ENCODE measurements at places on chromosomes 6 and 20. TPM values are rescaled to one million over a fixed set of nuclear protein-coding genes. Genes with fewer than 3 reads are reported as not detected.

Gene CARMIL1
- polyA plus RNA-seq, result 12.7 TPM

Gene SLC12A5
- 5.9 TPM for polyA plus RNA-seq

Gene BPI
- polyA plus RNA-seq, result not detected

DNA sequence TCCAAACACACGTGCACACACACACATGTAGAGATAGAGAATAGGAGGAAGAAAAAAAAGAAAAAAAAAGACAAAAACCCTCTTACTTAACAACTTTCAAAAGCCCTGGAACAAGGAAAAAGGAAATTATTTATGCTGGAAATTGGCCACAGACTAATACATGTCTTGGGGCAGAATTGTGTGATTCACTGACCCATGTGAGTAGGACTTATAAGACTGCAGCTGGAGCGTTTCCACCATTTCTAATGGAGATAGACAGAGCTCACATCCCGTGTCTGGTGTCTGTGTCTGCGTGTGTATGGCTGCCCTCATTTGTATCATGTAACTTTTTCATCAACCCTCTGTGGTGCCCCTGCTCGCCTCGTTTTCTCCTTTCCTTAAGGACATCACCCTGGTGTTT, 99.8 kb upstream of the PDE10A start:
- DNase-seq, result no peak

DNA sequence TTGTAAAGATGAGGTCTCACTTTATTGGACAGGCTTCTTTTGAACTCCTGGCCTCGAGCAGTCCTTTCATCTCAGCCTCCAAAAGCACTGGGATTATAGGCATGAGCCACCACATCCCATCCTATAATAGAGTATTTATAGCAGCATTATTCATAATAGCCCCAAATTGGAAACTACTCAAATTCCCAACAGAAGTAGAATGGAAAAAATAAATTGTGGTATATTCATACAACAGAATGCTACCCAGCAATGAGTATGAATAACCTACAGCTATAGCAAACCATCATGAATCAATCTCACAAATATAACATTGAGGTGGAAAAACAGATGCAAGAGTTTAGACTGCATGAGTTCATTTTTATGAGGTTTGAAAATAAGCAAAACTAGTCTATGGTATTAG, 84.8 kb upstream of the BTBD3 start:
- DNase-seq, result no peak

GRCh38 chr6:30570740-30571074, 535 bp upstream of the ABCF1 start:
- no peak for DNase-seq

DNA sequence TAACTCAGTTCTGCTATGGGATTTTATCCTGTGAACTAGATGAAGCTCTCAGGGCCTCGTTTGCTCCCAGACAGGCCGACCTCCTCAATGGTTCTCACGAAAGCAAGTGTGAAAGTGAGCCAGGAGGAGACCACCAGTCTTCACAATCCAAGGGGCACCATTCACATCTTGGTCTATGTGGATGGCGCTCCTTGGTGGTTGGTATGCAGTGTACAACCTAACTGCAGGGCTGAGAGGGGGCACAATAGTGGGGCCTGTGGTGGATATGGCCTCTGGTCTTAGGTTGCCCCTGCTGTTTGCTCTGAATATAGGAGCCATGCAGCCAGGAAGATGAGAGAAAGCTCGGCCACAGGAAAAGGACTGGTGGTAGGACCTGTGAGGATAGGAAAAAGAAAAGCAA, 24.7 kb downstream of the TRIM26 start:
- DNase-seq, result no peak

DNA sequence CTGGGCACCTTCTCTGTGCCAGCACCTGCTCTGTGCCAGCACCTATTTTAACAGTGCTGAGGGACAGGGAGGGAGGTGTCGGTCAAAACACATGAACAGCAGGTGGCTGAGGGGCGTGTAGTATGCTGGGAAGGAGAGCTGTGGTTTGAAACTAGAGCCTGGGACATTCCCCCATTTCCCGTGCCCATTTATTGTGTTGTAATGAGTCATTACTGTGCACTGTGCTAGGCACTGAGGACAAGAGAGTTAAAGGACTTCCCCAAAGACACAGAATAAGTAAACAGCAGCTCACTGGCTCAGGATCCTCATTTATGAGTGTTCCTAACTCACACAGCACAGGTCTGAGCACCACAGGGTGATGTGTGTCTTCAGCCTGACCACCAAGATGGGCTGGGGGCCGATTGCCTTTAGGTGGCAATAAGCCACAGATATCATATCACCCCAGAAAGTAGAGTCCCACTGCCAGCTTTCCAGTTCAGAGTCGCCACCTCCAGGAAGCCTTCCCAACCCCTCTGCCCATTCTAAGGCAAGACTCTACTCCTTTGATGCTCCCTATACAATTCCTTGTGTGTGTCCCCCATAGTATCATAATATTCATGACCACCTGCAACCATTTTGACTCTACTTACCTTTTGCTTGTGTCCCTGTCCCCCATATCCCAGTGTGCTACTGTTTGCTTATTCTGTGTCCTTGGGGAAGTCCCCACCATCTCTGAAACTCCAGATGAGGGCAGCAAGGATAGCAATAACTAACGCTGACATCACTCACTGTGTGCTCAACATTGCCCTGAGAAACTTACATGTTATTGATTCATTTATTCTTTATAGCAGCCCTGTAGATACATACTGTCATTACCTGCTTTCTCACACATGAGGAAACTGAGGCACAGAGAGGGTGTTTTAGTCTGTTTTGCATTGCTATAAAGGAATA, 87.3 kb downstream of the TOX2 start:
- DNase-seq, result no peak

GRCh38 chr6:69138893-69139494, 503.9 kb downstream of the ADGRB3 start:
- DNase-seq, result peak; percentile 36

GRCh38 chr6:135481783-135482369, 15.7 kb downstream of the AHI1 start:
- peak; percentile 11 for DNase-seq

DNA sequence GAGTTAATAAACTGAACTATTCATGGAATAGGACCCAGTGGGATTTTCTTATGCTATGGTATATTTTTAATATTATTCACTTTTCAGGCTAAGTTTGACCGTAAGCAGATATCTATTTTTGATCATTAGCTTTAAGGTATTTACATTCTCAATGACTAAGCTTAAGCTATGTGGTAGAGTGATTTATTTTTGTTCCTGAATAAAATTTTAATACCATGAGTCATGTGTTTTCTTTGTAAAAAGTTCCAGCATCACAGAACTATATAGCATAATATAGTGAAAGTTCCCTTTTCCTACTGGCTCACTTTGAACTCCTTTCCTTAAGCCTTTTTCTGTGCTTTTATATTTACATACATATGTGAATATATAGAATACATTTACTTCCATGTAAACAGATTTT, 75.8 kb downstream of the BCKDHB start:
- DNase-seq, result peak; percentile 61

DNA sequence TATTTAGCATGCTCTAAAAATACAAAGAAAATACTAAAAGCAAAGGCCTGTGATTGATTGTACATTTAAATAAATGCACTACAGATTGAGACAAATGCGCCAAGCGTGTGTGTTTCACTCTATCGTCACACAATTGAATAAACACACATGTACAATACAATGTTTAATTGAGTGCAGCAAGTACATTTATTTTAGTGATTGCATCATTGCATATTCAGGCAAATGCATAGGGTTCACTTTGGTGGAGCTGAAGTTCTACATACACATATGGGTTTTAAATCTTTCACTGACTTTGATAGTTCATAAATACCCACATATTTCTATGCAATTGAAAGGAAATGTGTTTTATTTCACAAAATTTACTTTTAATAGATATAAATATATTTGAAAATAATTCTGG, 750.6 kb upstream of the MMS22L start:
- no peak for DNase-seq

GRCh38 chr20:16043931-16044330, 529.3 kb downstream of the KIF16B start:
- DNase-seq, result no peak

- no peak for DNase-seq
Observed at GRCh38 chr6:139164001-139164400, 29.1 kb downstream of the HECA start.

GRCh38 chr20:20089018-20089417, 36.7 kb downstream of the CFAP61 start:
- DNase-seq, result no peak

DNA sequence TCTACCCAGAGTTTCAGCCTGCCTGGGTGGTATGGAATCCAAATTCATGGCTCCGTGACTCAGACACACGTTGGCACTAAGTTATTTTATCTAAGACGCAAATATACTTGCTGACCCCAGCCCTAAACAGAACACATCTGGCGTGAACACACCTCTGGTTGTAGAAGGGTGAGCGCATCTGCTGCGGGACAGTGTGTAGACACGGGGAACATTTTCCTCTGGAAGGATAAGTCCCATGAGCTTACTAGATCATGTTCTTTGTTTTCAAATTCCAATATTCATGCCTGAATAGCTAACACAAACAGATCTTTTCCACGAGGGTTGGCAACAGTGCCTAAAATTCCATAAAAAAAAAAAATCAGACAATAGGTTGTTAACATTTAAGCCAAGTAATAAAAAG, 87.8 kb downstream of the TMEM170B start:
- DNase-seq, result no peak

DNA sequence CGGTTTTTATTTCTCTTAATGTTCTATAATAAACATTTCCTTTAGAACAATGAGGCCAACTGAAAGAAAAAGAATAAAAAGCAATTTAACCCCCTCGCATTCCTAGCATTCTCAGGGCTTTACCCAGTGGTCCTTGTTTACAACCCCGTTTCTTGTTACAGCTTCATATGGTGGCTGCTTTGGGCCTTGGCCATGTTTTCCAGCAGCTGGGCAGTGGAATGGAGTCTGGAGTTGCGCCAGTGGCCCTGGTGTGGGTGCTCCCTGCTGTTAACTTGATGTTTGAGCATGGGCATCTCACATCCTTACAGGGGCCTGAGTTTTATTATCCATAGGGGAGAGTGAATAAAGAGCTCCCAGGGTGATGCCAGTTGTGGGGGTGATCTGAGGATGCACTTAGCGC, 18.8 kb downstream of the EFCAB8 start:
- no peak for DNase-seq
